ENCODE measurements at places on chromosomes 3 and 15. TPM values are rescaled to one million over a fixed set of nuclear protein-coding genes. Genes with fewer than 3 reads are reported as not detected.

- H3K36me3 ChIP-seq: no peaks in the 10 kb centered on the region
- H3K4me3 ChIP-seq: no peak overlapping the region
- no peak overlapping the region for H3K27ac ChIP-seq
- DNase-seq: no peak
- H3K4me1 ChIP-seq: no peaks in the 10 kb centered on the region
Measured at GRCh38 chr3:464255-464654, 267.7 kb downstream of the CHL1 start.

DNA sequence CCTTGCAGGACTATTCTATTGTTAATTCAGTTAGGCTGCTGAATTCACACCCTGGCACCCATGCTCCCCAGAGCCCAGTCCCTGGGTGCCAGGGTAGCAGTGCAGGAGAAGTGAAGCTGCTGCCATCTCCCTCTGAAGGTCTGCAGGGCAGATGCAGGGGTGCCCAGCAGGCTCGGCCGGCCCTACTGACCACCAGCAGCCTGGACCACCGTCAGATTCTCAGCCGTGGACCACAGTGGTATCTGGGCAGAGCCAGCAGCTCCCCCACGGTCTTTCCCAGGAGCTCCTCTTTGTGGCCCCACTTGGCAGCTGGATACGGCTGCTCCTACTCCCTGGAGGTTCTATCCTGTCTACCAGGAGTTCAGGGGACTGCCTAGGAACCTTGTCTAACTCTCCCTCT lies 46.8 kb downstream of the ALDH1L1 start:
- DNase-seq: no peak
- H3K4me1 ChIP-seq: no peaks in the 10 kb centered on the region

DNA sequence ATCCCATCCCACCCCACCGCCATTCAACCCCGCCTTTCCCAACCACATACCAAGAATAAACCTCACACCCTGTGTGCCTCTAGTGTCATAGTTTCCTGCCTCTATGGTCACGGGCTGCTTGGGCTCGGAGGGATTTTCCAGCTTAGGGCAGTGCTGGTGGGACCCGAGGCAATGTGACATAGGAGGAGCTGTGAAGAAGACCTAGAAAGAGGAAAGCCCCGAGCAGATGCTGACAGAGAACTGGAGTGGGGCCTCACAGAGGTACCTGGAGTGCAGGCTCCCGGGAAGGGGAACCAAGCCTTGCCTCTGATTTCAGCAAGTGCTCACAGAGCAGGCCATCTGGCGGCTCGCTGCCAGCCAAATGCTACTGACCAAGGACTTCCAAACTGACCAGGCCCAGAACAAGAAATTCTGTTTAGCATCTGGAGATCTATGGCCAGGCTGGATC lies 27.5 kb downstream of the BHLHE40 start:
- H3K4me1 ChIP-seq: peaks cover 4% of the 10 kb centered on the region
- no peak for DNase-seq
- no peaks in the 10 kb centered on the region for H3K27me3 ChIP-seq
- H3K36me3 ChIP-seq: no peaks in the 10 kb centered on the region

- DNase-seq: no peak
- no peaks in the 10 kb centered on the region for H3K4me1 ChIP-seq
- H3K27ac ChIP-seq: no peak overlapping the region
- H3K4me3 ChIP-seq: no peak overlapping the region
Measured at GRCh38 chr15:54681584-54681983, 515.2 kb downstream of the RSL24D1 start.

GRCh38 chr3:194565597-194566190 lies 67.5 kb downstream of the TMEM44 start:
- no peaks in the 10 kb centered on the region for H3K27me3 ChIP-seq
- no peak for DNase-seq
- H3K27ac ChIP-seq: no peak overlapping the region
- no peak overlapping the region for H3K4me3 ChIP-seq

GRCh38 chr3:43317461-43318316 lies 31.3 kb downstream of the SNRK start:
- H3K4me3 ChIP-seq: no peak overlapping the region
- no peaks in the 10 kb centered on the region for H3K4me1 ChIP-seq
- peak overlapping the region; percentile 4 for H3K27ac ChIP-seq
- DNase-seq: no peak
- H3K27me3 ChIP-seq: no peaks in the 10 kb centered on the region

DNA sequence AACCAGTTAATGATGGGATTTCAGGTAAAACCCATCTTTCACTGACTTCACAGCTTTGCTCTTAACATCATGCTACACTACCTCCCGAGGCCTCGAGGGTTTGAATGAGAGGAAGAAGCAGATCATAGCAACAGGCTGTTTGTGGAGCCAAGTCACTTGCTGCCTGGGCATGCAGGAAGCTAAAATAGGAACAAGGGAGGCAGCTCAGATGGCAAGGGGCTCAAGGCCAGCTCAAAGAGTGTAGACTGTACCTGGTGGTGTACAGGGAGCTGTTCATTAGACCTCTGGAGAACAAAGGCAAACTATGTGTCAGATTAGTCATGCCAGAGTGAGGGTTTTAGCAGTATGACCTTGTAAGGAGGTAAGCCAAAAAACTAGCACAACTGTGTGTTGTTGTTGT lies 28.8 kb downstream of the ARRDC4 start:
- no peaks in the 10 kb centered on the region for H3K27me3 ChIP-seq
- DNase-seq: no peak
- H3K4me3 ChIP-seq: no peak overlapping the region
- no peak overlapping the region for H3K27ac ChIP-seq
- no peaks in the 10 kb centered on the region for H3K36me3 ChIP-seq
- 0 out of 2 replicates have a peak, but pooled peaks cover 7% of the 10 kb centered on the region for H3K4me1 ChIP-seq

DNA sequence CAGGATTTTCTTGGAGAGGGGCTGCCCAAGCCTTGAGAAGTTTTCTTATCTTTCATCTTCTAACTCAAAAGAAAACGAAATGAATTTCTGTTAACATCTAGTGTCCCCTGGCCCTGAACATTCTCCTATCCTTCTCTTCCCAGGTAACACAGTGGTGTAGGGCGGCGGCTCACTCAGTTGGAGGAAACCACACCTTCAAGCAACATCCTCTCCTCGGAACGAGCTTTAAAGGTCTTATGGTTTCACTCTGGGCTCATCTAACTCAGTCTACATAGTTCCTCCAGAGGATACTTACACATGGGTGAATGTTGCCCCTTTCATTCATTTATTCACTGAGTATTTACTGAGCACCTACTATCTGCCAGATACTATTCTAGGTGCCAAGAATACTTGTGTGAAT lies 31.0 kb upstream of the KLHL6 start:
- no peak overlapping the region for H3K27ac ChIP-seq
- DNase-seq: no peak
- no peaks in the 10 kb centered on the region for H3K27me3 ChIP-seq
- H3K4me3 ChIP-seq: no peak overlapping the region
- peaks cover 20% of the 10 kb centered on the region for H3K4me1 ChIP-seq
- no peaks in the 10 kb centered on the region for H3K36me3 ChIP-seq

DNA sequence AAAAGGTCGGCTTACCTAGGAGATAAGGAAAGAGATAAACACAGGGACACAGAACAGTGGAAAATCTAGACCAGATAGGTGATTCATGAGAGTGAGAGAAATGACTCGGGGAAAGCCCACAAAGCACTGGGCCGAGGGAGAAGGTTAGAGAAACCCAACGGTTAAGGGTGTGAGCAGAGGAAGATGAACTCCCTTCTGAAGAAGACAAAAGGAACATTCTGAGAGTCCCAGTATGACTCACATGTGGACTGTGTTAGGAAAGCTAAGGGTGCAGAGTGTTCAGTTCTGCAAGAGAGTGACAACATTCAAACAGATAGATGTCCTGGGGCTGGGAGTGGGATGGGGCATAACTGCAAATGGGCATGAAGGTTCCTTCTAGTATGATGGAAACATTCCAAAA lies 83.0 kb downstream of the CNTN3 start:
- H3K27ac ChIP-seq: no peak overlapping the region
- H3K36me3 ChIP-seq: no peaks in the 10 kb centered on the region
- no peaks in the 10 kb centered on the region for H3K27me3 ChIP-seq

DNA sequence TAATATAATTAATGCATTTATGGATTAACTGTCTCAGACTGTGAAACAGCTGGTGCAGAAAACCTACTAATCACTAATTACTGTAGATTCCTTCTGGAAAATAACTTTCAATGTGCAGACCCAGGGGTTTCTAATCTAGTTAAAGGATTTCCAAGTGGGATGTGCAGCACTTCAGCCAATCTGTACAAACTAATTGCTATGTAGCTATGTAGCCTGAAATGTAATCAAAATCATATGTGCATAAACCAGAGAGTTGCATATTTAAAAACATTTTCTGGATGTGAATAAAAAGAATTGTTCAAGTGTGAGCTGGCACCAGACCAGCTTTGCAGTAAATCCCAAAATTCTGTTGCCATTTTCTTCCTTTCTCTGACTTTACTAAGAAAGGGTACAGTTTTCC lies 127.5 kb upstream of the CD96 start:
- no peaks in the 10 kb centered on the region for H3K36me3 ChIP-seq
- no peak overlapping the region for H3K27ac ChIP-seq
- H3K27me3 ChIP-seq: no peaks in the 10 kb centered on the region
- no peaks in the 10 kb centered on the region for H3K4me1 ChIP-seq

DNA sequence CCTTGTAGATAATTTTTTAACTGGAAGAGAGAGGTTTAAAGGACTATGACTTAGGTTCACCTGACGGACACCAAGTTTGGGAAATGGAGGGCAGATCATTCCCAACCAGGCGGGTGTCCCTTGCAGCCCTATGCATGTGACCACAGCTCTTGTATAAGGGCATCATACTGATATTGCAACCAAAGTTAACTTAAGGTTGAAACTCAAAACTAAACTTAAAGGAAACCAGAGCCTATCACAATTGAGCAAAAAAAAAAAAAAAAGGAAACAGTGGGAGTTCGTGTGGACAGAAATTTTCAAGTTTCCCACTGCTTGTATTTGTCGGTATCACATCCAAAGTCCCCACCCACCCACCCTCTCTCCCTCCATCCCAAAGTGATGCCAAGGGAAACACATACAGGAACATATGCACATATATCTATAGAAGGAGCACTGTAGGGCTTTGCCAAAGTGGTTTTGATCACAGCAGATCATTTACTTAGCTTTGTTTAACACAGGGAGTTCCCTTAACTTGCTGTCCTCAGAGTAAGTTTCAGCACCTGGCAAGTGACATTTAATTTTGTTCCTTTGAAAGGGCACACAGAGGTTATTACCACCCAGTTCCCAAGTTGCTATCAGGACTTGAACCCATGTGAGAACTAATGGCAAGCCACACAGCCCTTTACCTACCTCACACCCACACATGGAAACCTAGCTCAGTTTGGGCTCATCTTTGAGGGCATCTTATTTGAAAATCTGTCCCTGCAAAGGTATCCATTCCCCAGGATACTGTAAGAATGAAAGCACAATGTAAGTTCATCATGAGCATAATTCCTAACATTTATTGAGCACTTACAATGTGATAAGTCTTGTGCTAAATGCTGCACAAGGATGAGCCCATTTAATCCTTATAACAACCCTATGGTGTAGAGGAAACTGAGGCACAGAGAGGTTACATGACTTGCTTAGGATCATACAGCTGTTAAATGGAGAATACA lies 204.5 kb upstream of the CMC1 start:
- no peak overlapping the region for H3K27ac ChIP-seq
- no peak for DNase-seq
- H3K27me3 ChIP-seq: no peaks in the 10 kb centered on the region
- no peaks in the 10 kb centered on the region for H3K4me1 ChIP-seq
- no peaks in the 10 kb centered on the region for H3K36me3 ChIP-seq

- H3K27ac ChIP-seq: no peak overlapping the region
- H3K4me3 ChIP-seq: no peak overlapping the region
- H3K36me3 ChIP-seq: no peaks in the 10 kb centered on the region
- no peak for DNase-seq
- H3K27me3 ChIP-seq: no peaks in the 10 kb centered on the region
Measured at GRCh38 chr3:195129644-195130492, 141.1 kb downstream of the XXYLT1 start.

- H3K4me3 ChIP-seq: no peak overlapping the region
- H3K4me1 ChIP-seq: peaks cover 78% of the 10 kb centered on the region
- H3K36me3 ChIP-seq: peaks cover 9% of the 10 kb centered on the region
- no peak for DNase-seq
Measured at GRCh38 chr3:46936733-46937250, 39.8 kb downstream of the CCDC12 start.

GRCh38 chr3:124295362-124295761 lies 303.4 kb upstream of the ROPN1 start:
- H3K27ac ChIP-seq: no peak overlapping the region
- peaks cover 2% of the 10 kb centered on the region for H3K27me3 ChIP-seq

- no peaks in the 10 kb centered on the region for H3K27me3 ChIP-seq
- H3K36me3 ChIP-seq: no peaks in the 10 kb centered on the region
- H3K4me1 ChIP-seq: no peaks in the 10 kb centered on the region
- H3K27ac ChIP-seq: no peak overlapping the region
- no peak for DNase-seq
Measured at GRCh38 chr15:72153269-72154000, 35.2 kb downstream of the SENP8 start.

- no peaks in the 10 kb centered on the region for H3K36me3 ChIP-seq
- H3K27me3 ChIP-seq: no peaks in the 10 kb centered on the region
Measured at GRCh38 chr15:30794388-30794787, 109.3 kb upstream of the FAN1 start.

- DNase-seq: no peak
- no peaks in the 10 kb centered on the region for H3K36me3 ChIP-seq
- H3K4me1 ChIP-seq: peaks cover 37% of the 10 kb centered on the region
Measured at GRCh38 chr3:12442654-12443501, 41.4 kb upstream of the TSEN2 start.

GRCh38 chr3:71548705-71549384 lies 34.7 kb downstream of the FOXP1 start:
- peaks cover 33% of the 10 kb centered on the region for H3K4me1 ChIP-seq
- no peak overlapping the region for H3K4me3 ChIP-seq
- H3K36me3 ChIP-seq: peaks cover 1% of the 10 kb centered on the region
- H3K27me3 ChIP-seq: no peaks in the 10 kb centered on the region
- DNase-seq: no peak

- H3K36me3 ChIP-seq: no peaks in the 10 kb centered on the region
- no peak overlapping the region for H3K4me3 ChIP-seq
- no peak for DNase-seq
- H3K27me3 ChIP-seq: no peaks in the 10 kb centered on the region
- no peaks in the 10 kb centered on the region for H3K4me1 ChIP-seq
Measured at GRCh38 chr15:101410612-101411011, 78.9 kb downstream of the PCSK6 start.

GRCh38 chr15:64651601-64652191 lies 123.7 kb downstream of the RBPMS2 start:
- no peak overlapping the region for H3K4me3 ChIP-seq
- DNase-seq: peak; percentile 69
- H3K27ac ChIP-seq: no peak overlapping the region
- no peaks in the 10 kb centered on the region for H3K27me3 ChIP-seq

- no peak for DNase-seq
- H3K27ac ChIP-seq: no peak overlapping the region
- H3K4me1 ChIP-seq: no peaks in the 10 kb centered on the region
- H3K36me3 ChIP-seq: no peaks in the 10 kb centered on the region
Measured at GRCh38 chr3:25508901-25509300, 80.8 kb downstream of the RARB start.

The PAQR5 gene
- 3.4 TPM for total RNA-seq

The ZNF774 gene
- total RNA-seq: 11.9 TPM

The PRR20G gene
- not detected for total RNA-seq

The FEZF2 gene
- total RNA-seq: not detected

The COL6A5 gene
- total RNA-seq: not detected

The ZNF620 gene
- 12.1 TPM for total RNA-seq

The NEK11 gene
- total RNA-seq: 4.4 TPM

The ADAMTSL3 gene
- not detected for total RNA-seq

The ATP13A5 gene
- total RNA-seq: not detected

The TNIK gene
- total RNA-seq: 22.4 TPM

The OR5K2 gene
- total RNA-seq: not detected

The DHX36 gene
- 87.3 TPM for total RNA-seq

The XXYLT1 gene
- 14.2 TPM for total RNA-seq

The C3orf52 gene
- 64.5 TPM for total RNA-seq

The XCR1 gene
- total RNA-seq: not detected
